ENCODE measurements at places on chromosomes 7 and 10.
A peak's percentile ranks its signal among the peaks of the same experiment; 100 is the strongest.

- no peak for DNase-seq
Observed at GRCh38 chr7:34036051-34036920, 130.9 kb downstream of the BMPER start.

- no peak for DNase-seq
Observed at GRCh38 chr7:78395298-78396036, 596.9 kb downstream of the PHTF2 start.

DNA sequence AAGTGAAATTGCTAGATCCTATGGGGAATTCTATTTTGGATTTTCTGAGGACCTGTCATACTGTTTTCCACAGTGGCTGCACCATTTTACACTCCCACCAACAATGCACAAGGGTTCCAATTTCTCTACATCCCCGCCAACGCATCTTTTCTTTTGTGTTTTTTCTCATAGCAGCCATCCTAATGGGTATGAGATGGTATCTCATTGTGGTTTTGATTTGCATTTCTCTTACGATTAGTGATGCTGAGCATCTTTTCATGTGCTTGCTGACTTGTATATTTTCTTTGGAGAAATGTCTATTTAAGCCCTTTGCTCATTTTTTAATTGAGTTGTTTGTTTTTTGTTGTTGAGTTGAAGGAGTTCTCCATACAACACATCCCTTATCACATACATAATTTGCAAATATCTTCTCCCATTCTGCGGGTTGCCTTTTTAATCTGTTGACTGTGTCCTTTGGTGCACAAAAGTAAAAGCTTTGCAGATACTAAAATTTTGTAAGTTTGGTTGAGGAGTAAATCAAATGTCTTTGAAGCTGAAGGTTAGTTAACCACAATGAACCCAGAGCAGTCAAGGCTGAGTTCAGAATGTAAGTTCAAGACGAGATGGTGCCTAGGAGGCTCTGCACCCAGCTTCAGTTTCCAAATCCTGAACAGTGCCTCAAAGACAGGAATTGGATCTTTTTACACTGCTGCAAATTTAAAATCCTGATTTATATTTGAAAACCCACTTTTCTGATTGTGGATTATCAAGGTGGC lies 195.4 kb downstream of the COBL start:
- no peak for DNase-seq

- no peak for DNase-seq
Observed at GRCh38 chr7:23020742-23021401, 6.9 kb upstream of the HYCC1 start.

DNA sequence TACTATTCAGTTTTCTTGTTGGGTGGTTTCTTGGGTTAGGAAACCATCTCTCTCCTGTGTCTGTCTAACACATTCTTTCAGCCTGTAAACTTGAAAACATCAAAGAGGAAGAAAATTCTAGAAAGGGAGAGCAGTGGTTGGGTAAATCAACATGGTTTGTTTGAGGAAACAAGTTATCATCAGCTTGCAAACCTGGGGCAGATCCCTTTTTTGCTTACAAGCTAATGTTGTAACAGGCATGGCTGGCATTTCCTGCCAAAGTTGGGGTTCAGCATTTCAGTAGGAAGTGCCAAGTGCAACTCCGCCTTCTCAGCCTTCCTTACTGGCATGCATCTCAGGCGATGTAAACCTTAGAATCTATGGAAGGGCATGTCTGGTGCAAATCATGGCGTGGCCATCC lies 112.6 kb downstream of the EEPD1 start:
- DNase-seq = no peak

DNA sequence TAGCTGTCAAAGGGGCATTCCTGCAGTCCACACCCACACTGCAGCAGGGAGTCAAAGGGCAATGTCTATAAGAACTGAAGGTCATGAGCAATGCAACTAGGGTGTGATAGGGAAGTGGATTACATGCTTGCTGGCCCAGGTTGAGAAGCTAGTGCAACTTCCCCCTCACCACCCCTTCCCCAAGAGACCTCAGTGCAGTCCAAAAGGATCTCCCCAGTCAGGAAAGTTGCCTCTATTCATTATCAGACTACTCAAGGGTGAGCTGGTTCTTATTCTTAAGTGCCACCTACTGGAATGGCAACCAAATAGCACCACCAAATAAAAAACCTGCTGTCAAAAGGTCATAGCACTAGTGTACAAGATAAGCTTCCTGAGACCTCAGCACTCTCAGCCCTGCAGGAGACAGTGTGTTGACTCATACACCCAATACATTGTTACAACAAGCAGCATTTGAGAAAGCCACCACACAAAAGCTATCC lies 28.2 kb downstream of the MTERF1 start:
- no peak for DNase-seq

DNA sequence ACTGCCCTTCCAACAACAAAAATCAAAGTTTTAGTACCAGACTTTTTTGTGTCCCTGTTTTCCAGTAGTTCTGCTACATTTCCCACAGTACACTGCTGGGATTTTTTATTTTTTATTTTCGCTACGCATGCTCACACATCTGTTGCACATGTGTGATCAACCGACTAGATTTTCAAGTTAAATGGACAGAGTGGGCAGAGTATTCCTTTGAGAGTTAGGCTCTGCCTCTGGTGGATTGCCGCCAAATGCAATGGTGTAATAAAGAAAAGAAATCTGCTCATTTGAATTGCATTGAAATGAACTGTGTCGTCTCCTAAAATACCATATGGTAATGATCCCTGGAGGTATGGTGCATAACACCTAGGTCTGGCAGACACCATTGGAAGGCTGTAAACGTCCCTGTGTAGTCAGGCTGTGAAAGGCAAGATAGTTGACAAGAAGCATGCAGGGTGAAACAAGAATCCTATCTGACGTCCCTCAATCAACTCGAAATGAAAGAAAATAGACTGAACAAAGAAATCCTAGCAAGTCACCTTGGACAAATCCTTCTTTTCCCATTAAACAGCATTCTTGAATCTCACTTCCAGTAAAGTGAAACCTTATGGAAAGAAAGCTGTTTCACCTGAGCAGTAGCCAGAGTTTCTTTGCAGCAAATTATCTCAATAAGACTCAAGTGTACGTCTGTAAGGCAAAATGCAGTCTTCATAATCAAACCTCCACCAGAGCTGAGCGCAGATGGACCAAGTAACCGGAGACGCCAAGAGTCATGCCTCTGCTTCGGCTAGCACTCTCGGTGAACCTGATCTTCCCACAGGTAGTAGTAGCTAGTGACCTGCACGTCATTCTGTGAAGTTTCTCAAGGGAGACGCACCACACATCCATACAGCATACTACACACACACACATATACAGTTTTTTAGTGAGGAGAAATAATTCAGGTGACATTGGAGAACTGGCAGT lies 357.3 kb downstream of the CRPPA start:
- DNase-seq = peak; percentile 33

GRCh38 chr10:30786131-30786530 lies 156.6 kb upstream of the LYZL2 start:
- DNase-seq = no peak
